ENCODE measurements at places on chromosomes 3 and 15.

DNA sequence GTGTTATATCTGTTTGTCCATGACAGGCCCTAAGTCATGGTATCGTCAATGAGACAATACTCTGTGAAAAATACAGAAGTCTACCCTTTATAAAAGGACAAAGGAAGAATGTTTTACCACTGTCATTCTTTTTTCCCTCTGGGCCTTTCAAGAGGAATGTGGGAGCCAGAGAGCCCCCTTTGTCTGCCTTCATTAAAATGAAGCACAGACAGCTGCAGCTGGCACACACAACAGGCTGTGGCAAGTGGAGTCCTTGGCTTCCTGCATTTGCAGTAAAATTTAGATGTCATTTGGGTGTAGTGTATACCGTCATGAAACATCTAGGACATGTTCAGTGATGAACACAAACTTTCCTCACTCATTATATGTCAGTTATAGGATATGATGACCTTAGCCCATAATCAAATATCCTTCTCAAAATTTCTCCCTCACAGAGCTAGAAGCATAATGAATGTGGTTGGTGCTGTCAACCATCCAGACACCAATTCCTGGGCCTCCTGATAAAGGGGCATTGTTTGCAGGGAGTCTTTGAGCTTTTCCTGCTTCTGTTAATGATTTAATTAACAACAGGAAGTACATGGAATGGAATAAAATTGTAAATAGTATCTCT lies 76.4 kb downstream of the DHX36 start:
- DNase-seq: no peak

DNA sequence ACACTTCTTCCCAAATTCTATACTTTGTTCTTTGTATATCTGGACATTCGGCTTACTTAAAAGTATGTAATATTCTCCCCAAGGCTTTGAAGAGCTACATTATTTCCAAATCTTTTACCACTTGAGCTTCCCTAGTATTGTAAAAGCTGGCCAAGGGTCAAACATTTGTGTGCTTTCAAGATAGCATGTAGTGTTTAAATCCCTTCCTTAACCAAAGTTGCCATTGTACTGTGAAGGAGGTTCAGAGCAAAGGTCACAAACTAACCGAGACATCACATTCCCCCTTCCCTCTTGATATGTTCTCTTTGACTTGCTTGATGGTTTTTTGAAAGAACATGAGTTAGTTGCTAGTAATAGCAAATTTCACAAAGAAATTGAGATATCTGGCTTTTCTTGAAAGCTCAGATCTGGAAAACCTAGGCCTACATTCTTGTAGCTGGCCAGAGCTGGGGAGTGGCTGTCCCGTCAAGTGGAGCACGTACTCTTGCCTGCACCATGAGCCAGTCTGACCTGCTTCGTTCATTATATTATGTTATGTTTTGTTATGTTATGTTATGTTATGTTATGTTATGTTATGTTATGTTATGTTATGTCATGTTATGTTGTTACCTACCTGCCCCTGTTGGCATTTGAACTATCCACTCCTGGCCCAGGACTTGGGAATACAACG lies 60.2 kb downstream of the FILIP1L start:
- no peak for DNase-seq

GRCh38 chr3:124969190-124969589 lies 34.6 kb upstream of the MUC13 start:
- DNase-seq: no peak

GRCh38 chr3:52428151-52429005 lies 16.5 kb downstream of the SEMA3G start:
- peak; percentile 55 for DNase-seq

GRCh38 chr15:39508536-39508935 lies 72.3 kb upstream of the THBS1 start:
- no peak for DNase-seq

Measured in B cell (primary cell).